ENCODE measurements at places on chromosomes 12 and 14. TPM values are rescaled to one million over a fixed set of nuclear protein-coding genes. Genes with fewer than 3 reads are reported as not detected.

- no peak for DNase-seq
Observed at GRCh38 chr14:97777622-97778355, 980.6 kb downstream of the VRK1 start.

DNA sequence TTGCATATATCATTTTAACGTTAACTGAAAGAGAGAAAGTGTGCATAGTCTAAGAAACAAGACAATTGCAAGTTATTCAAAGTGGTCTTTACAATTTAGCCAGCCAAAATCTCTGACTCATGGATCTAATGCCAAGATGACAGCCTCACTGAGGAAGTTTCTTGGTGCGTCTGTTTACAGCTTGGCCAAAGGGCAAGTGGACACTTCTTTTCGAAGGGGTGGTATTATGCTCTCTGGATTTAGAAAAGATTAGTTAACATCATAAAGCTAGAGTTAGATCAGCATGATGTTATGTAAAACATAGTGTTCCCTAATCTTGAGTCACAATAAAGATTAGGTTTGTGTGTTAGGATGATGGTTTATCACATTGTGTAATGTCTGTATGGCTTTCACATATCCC lies 51.5 kb upstream of the SLC2A13 start:
- DNase-seq: no peak

DNA sequence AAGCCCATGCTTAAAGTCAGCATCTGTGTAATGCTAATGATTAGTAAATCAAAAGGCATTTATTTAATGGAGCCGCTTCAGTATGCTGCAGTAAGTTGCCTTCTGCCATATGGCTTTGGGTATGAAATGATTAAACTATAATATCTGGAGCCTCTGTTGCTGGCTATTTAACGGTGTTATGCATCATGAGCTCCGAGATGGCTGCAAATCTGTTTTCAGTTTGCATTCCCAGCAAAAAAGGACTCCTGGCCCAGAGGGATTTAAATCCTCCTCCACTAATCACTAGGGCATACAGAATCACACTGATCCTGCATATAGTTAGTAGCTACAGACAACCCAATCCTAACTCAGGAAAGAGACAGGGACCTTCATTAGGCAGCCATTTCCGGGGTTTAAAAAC lies 171.5 kb upstream of the EEA1 start:
- DNase-seq: no peak

Gene PAPLN
- total RNA-seq: 8.6 TPM

DNA sequence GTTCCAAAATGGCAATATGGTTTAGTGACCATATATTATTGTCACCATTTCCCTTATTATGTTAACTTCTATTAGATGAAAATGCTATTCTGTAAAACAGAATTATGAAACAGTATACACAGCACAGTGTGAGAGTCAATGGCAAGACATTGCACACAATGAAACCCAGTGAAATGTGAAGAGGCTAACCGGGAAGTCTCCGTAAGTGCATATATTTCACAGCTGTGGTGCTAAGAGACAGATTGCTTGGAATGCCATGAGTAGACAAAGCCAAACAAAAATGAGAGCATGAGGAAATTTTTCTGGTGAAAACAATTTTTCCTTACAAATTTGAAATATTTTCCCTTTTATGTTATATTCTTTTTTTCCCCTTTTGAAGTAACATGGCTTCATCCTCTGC lies 49.4 kb downstream of the DYRK2 start:
- no peak for DNase-seq

- no peak for DNase-seq
Observed at GRCh38 chr12:70309348-70309747, 56.7 kb upstream of the KCNMB4 start.

Gene ESYT1
- 116 TPM for total RNA-seq

DNA sequence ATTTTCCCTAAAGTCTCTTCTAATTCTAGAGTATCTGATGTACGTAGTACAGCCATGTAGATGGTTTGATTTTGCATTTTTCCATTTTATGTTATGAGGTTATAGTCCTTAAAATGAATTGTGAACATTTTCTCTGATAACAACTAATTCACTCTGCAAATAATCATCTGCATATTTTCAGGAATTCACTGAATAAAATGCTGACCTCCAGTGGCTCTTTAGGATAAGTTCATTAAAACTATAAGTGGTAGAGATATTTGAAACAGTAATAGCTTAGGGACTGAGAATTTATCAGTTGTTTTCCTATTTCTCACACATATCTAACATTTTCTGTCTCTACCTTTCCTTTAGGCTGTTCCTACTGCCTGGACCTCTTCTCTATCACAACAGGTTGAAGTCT lies 4.4 kb downstream of the MSRB3 start:
- no peak for DNase-seq

DNA sequence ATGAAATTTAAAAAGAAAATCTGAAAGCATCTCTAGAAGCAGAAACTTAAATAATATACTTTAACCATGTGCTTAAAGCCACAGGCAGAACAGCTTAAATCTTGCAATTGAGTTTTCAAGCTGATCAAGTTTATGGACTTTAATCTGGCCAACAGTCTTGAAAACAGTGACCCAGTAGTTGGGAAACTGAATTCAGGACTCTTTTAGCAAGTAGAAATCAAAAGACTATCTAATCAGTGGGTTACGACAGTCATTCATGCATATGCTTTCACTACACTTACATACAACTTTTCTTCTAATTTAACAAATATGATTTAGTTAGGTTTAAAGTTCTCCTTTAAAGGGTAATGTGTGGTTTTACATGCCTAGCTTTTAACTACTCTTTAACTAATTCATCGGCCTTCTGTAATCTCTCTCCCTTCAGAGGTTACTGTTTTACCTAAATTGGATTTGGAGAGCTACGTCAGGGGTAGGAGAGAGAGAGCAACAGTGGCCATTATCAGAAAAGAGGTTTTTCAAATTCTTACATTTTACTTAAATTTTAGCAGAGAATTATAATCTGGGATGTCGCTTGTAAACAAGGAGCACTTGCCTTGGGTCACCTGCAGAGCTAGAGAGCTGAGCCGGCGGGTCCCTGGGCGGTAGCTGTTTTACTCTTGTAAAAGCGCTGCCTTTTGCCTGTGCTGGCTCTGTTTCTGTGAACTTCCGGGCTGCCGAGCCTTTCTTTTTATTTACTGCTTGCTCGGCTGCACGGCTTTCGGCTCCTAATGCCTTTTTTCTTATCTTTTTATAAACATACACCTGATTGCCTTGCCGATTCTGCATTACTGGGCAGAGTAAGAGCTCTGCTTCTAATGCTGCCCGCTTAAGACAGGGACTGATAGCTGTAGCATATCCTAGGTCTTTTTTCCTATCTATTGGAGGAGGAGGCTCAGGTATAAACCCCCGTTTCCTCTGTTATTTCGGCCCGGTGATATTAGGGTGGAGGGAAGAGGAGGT lies 17.4 kb upstream of the LYZ start:
- DNase-seq: peak; percentile 36

Gene TMEM132C
- total RNA-seq: 0.50 TPM

Gene TAS2R19
- total RNA-seq: 2.0 TPM

Gene MIPOL1
- 10.4 TPM for total RNA-seq

DNA sequence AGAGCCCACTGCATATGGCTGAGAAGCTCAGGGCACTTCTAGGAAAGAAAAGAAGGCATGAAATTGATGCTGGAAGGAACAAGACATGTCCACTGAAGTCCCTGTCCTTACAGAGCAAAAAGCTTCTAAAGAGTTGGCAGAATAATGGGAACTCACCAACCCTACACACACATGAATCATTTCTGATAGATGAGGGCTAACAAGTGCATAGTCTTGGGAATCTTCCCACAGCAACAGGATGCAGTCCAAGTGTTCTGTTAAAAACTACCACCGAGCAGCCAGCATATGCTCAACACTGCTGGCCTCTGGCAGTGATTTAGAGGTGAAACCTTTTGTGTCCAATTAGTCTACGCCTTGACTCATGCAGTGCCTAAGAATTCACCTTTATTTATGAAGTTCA lies 44.8 kb downstream of the RHOJ start:
- DNase-seq: no peak

- DNase-seq: peak; percentile 75
Observed at GRCh38 chr14:75711796-75712211, 50.8 kb downstream of the TTLL5 start.

DNA sequence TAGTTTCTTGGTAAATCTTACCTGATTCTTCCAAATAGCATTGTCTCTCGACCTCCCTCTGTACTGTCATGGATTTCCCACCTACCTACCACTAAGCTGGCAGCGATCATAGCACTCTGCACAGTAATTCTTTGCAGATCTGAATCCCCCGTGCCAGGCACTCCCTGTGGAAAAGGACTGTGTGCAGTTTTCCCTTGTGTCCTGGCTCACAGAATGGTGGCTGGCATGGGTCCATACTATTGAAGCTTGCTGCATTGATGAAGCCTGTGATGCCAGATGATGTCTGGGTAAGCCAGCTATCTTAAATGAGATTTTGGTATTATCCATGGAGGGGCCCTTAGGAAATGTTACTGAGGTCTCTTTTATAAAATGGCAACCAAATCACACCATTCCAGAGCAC lies 135.7 kb downstream of the RPAP3 start:
- no peak for DNase-seq

Gene KRT71
- not detected for total RNA-seq

Gene MYF6
- total RNA-seq: not detected

Gene ZNF10
- 6.7 TPM for total RNA-seq

Gene ADAMTS20
- not detected for total RNA-seq

- peak; percentile 71 for DNase-seq
Observed at GRCh38 chr12:5442251-5443006, 10.5 kb downstream of the NTF3 start.

Gene HOXC6
- 0.97 TPM for total RNA-seq

Gene ACSM4
- not detected for total RNA-seq

GRCh38 chr14:99572173-99572999 lies 31.6 kb downstream of the CCDC85C start:
- no peak for DNase-seq

DNA sequence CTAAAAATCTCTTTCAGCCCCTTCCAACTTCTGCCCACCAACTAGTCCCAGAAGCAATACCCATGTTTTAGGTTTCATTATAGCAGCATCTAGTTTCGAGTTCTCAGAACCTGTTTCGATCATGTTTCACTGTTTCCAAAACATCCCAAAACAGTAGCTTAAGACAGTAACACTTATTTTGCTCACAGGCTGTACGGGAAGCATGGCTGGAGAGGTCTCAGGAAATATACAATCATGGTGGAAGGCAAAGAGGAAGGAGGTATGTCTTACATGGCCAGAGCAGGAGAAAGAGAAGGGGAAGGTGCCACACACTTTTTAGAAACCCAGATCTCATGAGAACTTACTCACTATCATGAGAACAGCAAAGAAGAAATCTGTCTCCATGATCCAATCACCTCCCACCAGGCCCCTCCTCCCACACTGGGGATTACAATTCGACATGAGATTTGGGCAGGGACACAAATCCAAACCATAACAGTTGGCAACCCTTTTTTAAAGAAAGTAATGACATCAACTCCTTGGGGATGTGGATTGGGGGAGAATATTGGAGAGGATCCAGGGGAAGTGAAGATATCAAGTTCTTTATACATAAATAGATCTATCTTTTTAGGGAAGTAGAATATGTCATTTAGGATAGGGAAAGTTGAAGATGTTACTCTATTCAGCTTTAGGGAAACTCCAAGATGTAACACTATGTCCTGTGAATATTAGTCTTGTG lies 269.9 kb upstream of the PLEKHG7 start:
- DNase-seq: no peak

Gene TDRD9
- 5.4 TPM for total RNA-seq

GRCh38 chr14:54659365-54659764 lies 92.4 kb downstream of the SAMD4A start:
- DNase-seq: no peak

GRCh38 chr14:32666308-32666707 lies 272.4 kb upstream of the NPAS3 start:
- DNase-seq: no peak

- no peak for DNase-seq
Observed at GRCh38 chr12:53466640-53467039, 14.7 kb downstream of the PCBP2 start.

Gene NANOG
- total RNA-seq: 0.06 TPM

Gene MIP
- total RNA-seq: not detected

DNA sequence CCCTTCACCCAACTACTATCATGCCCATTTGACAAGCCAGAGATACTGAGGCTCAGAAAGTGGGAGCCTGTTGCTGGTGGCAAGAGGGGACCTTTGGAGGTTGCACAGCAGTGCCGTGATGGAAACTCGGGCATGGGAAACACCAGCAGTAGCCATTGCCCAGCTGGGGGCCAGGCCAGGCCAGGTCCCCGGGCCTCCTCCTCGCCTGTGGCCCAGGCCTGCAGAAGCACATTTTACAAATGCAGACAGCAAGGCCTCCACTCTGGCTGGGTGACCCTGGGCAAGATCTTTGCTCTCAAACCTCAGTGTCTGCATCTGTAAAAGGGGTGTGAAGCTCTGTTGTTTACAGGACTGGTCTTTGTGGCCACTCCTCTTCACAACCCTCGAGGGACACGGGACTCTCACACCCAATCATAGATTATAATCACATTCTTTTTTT lies 4.5 kb upstream of the SH2B3 start:
- DNase-seq: no peak

Gene NFATC4
- 39.4 TPM for total RNA-seq

Gene CLEC14A
- total RNA-seq: 34.7 TPM

Gene PPP1R36
- total RNA-seq: 2.1 TPM

DNA sequence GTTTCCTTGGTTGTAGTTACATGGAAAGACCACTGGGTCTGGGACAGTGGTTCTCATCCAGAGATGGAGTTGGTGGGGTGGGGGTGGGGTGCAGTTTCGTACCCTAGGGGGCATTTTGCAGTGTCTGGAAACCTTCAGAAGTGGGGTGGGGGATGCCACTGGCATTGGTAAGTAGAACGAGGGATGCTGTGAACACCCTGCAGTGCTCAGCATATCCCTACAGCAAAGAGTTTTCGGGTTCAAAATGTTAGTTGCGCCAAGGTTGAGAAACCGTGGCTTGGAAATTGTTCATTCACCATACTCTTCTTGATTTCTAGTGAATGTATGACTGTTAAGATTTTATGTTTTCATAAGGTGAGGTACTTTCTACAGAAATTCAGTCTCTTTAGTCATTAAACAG lies 28.7 kb downstream of the TRAF3 start:
- DNase-seq: no peak

DNA sequence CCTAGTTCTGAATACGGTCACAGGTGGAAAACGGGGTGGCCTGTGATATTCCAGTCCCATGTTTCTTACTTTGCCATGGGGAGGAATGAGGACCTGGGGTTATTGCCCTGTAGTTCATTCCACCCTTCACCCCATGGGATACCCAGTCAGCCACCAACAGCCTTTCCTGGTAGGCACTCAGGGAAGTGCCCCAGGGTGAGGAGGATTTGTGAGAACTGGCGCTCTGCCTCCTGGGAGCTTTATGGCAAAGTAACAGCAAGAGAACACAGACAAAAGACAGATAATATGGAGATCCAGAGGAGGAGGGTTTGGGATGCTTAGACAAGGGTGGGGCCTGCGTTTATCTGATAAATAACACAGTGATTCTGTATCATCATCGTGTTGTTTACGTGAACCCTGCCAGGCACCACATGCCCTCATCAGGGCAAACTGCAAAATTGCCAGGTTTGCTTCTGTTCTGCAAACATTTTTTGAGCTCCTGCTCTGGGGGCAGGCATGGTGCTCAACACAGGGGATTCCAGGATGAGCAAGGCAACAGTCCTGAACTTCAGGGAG lies 223.5 kb downstream of the SLC41A2 start:
- DNase-seq: no peak

Data from left lung (tissue), 14 donors.